Sigmoid colon (tissue), 7 donors: ENCODE measurements at places on chromosomes 16 and 17. TPM values are rescaled to one million over a fixed set of nuclear protein-coding genes. Genes with fewer than 3 reads are reported as not detected.

GRCh38 chr16:57349212-57350031 lies 9.2 kb upstream of the CCL22 start:
- DNase-seq = no peak

DNA sequence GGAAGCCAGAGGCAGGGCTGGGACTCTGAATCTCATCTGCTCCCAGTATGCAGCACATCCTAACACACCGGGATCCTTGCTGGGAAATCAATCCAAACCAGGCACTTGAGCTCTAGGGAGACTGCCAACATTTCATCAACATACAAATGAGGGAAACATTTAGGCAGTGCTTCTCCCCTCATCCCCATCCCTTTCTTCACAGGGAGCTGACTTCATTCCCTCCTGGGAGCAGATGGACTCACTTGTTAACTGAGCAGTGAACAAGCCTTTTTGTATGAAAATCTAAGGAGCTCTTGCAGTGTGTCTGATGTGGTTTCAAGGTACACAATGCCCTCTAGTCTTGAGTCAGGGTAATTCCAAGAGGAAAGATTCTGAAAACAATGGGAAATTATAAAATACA lies 96.3 kb downstream of the TMEM114 start:
- no peak for DNase-seq

DNA sequence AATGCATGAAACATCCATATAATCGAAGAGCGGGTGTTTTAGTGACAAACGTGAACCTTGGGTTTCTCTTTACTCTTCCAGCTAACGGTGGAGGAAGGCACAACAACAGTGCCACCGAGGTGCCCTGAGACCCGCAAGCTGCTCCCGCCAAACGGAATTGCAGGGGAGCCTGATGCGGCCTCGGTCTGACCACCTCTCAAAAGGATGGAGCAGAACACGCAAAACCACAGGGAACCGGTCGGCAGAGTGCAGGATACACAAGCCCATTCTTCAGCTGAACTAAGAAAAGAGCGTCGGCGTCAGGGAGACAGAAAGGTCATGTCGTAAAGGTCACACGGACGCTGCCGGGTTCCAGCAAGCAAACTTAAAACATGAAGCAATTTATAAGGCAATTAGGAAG lies 109.5 kb upstream of the ZNF750 start:
- DNase-seq = peak; percentile 39

The CIAO2B gene
- 92.4 TPM for total RNA-seq

- no peak for DNase-seq
Observed at GRCh38 chr17:19305761-19306159, 56.8 kb downstream of the B9D1 start.

DNA sequence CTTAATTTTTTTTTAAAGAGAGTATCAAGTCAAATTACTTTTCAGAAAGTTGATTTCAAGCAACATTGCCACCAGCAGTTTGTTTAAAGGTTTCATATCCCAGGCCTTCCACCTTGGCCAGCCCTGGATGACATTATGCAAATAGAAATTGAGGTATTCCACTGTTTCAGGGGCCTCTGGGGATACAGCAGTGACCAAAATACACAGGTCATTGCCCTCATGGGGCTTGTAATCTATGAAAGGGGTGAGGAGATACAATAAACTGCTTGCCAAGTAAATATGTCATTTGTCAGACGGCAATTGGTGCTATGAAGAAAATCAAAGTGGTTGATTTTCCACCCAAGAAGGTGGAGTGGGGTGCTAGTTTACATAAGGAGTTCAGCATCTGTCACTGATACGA lies 37.8 kb upstream of the TMC5 start:
- no peak for DNase-seq

DNA sequence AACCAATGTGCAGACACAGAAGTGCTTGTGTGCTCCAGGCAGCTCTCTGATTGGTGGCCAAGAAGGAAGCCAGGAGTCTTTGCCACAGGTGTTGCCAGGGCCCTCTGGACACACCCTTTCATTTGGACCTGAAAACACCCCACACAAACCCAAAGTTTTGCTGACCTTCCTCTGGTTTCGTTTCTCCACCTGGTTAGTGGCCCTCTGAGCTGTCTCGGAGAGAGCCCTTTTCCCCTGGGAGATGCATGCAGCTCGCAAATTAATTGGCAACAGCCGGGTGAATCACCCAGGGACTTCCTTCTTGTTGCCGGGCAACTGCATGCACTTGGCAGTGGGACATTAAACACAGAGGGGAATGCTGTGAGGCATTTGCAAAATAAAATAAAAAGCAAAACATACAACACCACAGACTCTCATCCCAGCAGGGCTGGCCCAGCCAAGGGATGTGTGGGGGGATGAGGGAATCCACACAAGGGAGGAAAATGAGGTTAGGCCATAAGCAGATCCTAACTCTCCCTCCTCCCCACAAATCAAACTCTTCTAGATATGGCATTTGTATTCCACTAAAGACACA lies 286.6 kb downstream of the SOX9 start:
- DNase-seq = peak; percentile 80

DNA sequence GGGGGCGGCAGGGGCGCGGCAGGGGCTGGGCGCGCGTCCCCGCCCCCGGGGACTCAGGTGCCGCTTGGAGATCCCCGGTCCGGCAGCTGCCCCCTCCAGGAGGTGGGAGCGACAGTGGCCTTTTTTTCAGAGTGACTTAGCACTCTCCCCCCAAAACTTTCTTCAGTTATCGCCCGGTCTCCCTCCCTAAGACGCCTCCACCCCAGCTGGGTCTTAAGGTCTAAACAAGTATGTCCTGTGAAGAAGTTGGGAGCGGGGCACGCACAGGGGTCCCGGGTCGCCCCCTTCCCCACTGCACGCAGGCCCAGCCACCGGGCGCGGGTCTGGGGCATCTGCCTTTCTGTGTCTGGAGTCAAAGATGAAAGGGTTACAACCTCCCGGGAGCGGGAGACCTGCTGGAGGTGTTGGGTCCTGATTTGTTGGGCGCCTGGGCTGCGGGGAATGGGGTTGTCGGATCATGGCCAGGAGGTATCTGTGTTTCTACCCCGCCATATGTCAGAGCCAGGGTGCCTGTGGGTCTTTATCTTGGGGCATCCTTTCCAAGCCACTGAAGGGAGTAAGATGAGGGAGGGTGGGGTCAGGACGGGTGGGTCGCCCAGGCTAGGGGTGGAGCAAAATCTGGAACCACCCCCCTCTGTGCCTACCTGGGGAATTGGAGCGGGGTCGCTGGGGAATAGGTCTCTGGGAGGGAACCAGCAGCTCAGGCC lies 757 bp downstream of the FMNL1 start:
- no peak for DNase-seq

The PITPNM3 gene
- total RNA-seq = 13.6 TPM

DNA sequence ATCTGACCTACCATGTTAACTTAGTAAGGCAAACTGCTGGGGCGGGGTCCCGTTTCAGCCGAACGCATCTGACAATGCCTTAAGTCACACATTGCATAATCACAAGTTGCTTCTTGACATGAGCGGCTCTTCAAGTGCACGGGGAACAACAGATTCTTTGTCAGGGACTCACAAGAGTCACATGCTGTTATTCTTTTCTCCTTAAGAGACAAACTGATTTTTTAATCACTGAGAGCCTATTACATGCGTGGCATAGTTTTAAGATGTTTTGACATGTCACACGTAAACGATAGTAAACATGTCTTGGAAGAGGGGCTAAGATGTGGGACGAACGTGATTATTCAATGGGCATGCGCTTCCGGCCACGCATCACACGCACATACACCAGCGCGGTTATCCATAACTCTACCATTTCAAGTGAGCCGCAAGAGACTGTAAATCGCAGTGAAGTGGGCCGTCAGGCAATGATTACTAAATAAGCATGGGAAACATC lies 63.4 kb downstream of the ADCY9 start:
- DNase-seq = peak; percentile 74

DNA sequence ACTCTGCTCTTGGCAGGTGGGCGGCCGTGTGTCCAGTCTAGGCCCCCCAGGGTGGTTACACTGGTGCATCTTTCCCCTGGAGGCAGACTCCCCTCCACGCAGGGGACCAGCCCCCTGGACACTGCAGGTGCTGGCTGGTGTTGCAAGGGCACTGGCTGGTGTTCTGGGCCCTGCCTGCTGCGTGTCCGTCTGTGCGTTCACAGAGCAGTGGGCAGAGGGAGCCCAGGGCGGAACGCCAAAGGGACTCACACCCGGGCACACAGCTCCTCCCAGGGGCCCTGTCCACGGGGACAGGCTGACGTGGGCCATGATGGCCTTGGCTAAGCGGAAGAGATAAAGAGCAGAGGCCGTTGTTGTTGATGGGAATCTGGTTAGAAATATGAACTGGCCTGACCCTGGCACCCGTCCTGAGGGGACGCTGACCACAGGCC lies 27.3 kb downstream of the ACSF3 start:
- DNase-seq = no peak

The AMFR gene
- 137 TPM for total RNA-seq

- no peak for DNase-seq
Observed at GRCh38 chr16:87431926-87432325, 39.8 kb downstream of the MAP1LC3B start.

GRCh38 chr16:88633684-88634140 lies 4.7 kb upstream of the IL17C start:
- DNase-seq = no peak

DNA sequence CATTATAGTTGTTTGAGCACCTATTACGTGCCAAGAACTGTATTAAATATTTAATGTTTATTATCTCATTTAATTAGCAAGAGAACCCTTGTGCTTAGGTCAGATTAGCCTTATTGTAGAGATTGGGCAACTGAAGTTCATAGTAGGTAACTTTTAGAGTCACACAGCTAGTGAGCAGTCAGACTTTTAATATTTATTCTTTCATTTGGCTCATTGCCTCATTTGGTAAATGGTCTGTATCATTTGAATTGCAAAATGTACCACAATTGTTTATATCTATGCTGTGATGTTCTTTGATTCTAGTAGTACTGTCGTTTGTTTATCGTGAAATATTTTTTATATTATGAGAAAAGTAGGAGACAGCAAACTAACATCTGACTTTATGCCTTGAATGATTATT lies 7.6 kb downstream of the CLTC start:
- DNase-seq = no peak

The ALDH3A1 gene
- 0.71 TPM for total RNA-seq

DNA sequence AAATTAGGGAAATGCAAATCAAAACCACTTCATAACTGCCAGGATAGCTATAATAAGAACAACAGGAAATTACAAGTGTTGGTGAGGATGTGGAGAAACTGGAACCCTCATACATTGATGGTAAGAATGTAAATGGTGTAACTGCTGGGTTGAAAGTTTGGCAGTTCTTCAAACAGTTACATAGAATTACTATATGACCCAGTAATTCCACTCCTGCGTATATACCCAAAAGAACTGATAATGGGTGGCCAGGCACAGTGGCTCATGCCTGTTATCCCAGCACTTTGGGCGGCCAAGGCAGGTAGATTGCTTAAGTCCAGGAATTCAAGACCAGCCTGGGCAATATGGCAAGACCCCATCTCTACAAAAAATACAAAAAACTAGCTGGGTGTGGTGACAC lies 4.5 kb upstream of the CMTM4 start:
- peak; percentile 5 for DNase-seq

DNA sequence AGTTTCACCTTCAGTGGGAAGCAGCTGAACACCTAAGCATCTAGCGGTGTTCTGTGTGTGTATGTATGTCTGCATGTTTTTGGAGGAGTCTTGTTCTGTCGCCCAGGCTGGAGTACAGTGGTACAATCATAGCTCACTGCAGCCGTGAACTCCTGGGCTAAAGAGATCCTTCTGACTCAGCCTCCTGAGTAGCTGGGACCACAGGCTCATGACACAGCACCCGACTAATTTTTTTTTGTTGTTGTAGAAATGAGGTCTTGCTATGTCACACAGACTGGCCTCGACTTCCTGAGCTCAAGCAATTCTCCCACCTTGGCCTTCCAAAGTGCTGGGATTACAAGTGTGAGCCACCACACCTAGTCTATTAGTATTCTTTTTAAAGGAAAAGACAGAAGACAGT lies 30.2 kb upstream of the FAAP100 start:
- DNase-seq = no peak

The RHBDL3 gene
- total RNA-seq = 0.36 TPM

- DNase-seq = no peak
Observed at GRCh38 chr17:82356845-82357355, 2.1 kb upstream of the TEX19 start.

The TPSB2 gene
- total RNA-seq = 12.2 TPM

DNA sequence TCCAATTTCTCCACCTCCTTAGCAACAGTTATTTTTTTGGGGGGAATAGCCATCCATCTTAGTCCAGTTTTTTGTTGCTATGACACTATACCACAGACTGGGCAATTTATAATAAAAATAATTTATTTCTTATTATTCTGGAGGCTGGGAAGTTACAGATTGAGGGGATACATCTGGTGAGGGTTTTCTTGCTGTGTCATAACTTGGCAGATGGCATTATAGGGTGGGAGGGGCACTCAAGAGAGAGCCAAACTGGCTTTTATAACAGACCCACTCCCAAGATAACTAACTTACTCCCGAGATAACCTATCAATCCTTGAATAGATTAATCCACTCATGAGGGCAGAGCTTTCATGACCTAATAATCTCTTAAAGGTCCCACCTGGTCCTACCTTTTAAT lies 84.2 kb downstream of the ABCA8 start:
- no peak for DNase-seq

DNA sequence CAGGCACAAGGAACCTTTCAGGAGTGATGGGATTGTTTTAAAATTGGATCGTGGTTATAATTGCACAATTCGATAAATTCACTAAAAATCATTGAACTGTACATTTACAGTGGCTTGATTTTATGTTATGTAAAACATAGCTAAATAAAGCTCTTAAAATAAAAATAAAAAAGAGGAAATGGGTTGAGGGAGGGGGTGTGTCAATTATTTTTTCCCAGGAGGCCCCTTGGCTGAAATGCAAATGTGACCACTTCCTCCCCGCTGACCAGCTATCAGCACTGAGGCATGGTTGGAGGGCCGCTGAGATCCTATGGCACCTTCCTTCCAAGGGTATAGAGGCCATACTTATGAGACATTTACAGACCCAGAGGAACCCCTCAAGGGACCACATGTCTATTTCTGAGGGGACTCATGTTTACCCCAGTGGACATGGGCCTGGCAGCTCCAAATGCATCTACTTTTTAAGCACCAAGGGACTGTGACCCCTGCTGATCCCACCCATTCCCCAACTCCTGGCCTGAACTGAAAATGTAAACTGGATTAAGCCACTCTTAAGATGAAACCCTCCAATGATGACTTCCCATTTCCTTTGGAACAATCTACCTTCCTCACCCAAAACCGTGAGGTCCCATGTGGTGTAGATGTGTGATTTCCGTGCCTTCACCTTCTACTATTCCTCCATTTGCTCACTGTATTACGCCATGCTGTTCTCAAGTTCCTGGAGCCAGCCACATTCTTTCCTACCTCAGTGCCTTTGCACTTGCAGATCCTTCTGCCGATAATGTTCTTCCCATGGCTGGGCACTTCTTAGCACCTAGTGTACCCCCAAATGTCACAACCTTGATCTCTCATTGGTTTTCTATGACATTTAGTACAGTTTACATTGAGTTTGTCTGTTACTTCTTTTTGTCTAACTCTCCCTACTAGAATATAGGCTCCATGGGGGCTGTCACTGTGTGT lies 2.8 kb upstream of the IL21R start:
- no peak for DNase-seq
